NK-92 treated with Interleukin-12 subunit alpha and Interleukin-12 subunit beta, amount 100 ng/mL, for 24 hours (cell line): ENCODE measurements at places on chromosomes 3 and 15.
A peak's percentile ranks its signal among the peaks of the same experiment; 100 is the strongest.

- no peak for DNase-seq
These were observed 45.1 kb downstream of the DAPK2 start for GRCh38 chr15:64001148-64001547.

- DNase-seq, result no peak
These were observed 1.4 kb downstream of the PPM1L start for GRCh38 chr3:160757233-160758106.

DNA sequence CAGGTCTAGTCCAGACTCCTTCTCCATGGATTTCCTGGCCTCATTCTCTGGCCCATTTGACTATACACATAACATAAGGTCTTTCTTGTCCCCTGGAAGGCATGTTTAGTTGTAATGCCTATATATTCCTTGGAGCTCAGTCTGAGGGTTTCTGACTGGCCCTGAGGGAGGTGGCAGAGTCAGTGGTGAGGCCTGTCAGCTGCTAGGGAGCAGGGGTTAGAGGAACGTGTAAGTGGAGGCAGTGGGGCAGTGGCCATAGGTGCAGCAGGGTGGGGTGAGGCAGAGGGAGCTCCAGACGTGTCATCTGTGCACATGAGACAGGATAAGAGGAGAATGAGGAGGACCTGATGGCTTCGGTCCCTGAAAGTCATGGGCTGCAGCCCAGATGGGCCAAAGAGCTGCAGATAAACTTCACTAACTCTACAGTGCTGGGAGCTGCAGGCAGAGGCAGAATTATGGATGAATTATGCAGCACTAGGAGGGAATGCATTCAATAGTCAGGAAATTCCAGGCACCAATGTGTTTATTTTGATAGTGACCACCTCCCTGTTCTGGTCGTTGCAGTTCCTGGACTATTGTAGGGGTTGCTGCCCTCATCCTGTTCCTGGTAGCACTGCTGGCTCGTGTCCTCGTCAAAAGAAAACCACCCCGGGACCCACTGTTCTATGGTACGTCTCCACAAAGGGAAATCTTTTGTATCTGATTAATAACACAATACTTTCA is 4.9 kb downstream of the TM6SF1 start:
- DNase-seq, result no peak

DNA sequence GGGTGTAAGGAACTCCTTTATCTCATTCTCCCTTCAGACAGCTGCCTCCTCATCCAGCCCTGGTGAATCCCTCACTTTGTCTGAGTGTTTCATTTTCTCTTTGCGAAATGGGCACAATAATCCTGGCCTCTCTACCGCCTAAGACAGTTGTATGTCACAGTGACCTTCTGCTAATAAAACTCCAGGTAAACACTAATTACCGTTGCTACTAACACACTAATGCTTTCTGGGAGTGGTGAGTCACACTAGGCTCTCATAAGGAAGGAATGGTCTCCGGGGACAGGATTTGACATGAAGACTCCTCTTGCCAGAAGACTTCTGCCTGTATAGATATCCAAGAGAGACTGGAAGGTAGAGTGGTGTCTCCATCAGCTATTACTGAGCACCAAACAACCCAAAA is 71.7 kb upstream of the SNRK start:
- no peak for DNase-seq

DNA sequence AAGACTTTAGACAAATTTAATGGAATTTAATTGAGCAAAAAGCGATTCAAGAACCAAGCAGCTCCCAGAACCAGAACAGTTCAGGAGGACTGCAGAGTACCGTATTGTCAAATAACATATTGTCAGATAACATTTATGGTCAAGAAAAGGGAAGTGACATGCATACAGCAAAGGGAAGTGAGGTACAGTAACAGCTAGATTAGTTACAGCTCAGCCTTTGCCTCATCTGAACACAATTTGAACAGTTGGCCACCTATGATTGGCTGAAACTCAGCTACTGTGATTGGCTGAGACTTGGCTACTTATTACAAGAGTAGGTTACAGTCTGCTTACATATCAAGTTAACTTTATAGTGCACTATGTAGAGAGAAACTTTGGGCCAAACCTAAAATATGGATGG is 21.9 kb downstream of the ZFAND6 start:
- DNase-seq, result no peak

DNA sequence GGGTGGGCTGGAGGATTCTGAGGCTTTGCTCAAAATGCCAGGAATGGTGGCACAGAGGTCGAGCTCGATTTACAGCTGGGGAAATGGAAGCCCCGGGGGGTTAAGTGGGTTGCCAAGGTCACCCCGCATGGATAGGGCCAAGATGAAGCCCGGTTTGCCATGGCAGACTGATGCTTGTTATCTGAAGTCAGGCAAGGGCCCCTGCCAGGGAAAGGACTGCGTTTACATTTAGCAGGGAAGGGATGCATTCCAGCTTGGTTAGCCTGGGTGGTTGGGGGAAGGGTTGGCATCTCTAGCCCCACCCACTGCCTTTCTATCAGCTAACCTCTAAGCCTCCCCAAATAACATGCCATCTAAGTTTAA is 79.0 kb downstream of the RPLP1 start:
- DNase-seq, result no peak

- DNase-seq, result no peak
These were observed 21.4 kb downstream of the STAG1 start for GRCh38 chr3:136730595-136731273.

- DNase-seq, result no peak
These were observed 640.0 kb upstream of the CCDC54 start for GRCh38 chr3:106737265-106737664.

GRCh38 chr3:193051314-193051713 is 133.7 kb upstream of the MB21D2 start:
- DNase-seq, result no peak

GRCh38 chr15:101277038-101277822 is at the start of gene SELENOS:
Gene SELENOS, minus strand, starts transcription at chr15:101277485. Its CDS starts 68 bp downstream, at chr15:101277417.
- peak; percentile 90 for DNase-seq

GRCh38 chr15:64502551-64502950 is 42.2 kb downstream of the ZNF609 start:
- no peak for DNase-seq

DNA sequence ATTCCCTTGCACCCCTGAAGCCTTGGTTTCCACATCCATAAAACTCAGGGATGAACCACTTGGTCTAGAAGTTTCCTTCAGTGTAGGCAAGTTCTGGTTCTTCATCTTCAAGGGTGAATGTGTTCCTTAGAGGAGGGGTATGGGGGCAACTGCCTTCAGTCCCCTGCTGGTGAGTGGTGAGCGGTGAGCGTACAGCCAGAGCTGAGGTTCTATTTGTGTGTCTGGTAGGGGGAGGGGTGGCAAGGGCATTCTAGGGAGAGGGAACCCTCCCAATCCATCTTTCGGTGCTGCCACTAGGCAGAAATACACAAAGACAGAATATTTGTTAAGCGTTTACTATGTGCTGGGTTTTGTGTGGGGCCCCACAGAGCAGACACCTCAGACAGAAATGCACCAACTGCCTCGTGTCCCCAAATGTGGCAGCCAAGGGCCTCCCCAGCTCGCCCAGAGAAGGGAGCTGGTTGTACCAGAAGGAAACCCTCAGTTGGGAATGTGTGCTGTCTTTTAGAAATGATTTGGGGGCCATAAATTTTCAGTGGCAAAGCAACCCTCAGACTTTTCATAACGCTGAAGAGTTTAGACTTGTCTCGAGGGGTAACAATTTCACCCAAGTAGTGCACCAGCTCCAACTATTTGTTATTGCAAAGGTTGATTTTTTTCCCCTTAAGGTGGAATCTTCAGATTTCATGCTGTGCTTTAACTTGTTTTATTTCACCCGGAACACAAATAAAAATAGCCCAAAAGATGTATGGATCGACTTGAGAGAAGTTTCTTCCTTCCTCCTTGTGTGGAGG is 137.6 kb downstream of the FBLN2 start:
- DNase-seq, result no peak

DNA sequence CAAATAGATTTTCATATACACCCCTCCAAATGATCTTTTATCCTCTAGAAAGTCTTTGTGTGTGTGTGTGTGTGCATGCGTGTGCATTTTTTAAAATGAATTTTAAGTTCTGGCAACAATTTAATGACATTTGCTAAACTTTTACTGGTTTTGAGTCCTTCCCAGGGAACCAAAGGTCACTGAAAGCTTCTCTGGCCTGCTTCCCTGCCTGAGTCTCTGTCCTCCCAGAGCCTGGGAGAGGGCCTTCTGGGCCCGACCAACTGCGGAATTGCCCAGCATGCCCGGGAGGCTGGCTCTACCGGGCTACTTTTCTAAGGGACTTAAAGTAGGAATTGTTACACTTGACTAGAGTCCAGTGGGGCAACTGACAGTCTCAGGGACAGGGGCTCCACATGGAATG is 7.4 kb upstream of the RBPMS2 start:
- DNase-seq, result no peak

GRCh38 chr3:52132041-52132440 is 22.2 kb downstream of the POC1A start:
- DNase-seq, result no peak

GRCh38 chr15:63389902-63390670 is 8.4 kb upstream of the CA12 start:
- no peak for DNase-seq

DNA sequence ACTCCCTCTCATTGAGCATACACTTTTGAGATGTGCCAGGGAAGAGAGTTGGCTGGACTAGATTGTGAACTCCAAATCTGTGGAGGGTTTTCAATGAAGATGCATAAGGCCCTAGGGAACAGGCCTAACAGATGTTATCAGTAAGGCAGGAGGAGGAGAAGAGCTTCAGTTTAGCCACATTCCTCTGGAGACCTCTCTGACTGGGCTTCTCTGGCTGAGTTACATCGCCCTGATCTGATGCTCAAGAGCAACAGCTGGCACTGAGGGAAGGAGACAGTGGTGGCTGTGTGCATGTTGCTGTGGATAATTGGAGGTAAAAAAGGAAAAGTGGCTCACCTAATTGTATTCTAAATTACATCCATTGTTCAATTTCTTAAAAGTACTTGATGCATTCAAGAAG is 206.4 kb upstream of the CFAP20DC start:
- DNase-seq, result no peak

GRCh38 chr3:196354132-196354531 is 15.9 kb upstream of the TM4SF19 start:
- DNase-seq, result no peak

DNA sequence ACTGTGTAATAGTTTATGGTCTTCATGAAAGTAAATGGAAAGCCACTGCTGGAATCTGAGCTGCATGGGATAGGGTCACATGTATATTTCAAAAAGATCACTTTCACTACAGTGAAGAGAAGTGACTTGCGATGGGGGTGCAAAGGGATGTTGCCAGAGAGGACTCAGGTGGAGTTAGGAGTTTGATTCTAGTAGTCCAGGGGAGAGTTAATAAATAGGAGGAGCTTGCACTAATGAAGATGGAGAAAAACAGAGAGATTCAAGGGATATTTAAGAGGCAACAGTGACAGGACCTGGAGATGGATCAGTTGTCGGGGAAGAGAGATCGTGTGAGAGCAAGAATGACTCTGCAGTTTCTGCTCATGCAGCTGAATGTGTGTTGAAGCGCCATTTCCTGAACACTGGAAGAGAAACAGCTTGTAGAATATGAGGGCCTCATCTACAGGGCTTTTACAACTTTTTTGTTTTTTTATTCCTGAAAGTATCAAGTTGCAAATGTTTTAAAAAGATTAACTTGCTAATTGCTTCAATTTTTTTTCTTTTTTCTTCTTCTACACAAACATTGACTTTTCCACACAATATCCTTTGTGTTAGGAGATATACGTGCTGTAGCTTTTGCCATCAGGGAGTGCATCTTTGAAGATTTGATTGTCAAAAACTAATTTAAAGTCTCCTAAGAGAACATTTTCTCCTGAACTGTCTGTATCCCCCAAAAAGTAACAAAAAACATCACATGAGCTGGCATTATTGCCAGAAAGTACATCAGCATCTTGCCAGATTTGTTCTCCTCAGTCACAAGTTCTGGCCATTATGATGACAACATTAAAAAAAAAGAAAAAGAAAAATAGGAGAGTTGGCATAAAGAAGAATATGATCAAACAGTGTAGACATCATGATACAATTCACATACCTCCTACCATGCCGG is 37.5 kb downstream of the SETMAR start:
- no peak for DNase-seq

DNA sequence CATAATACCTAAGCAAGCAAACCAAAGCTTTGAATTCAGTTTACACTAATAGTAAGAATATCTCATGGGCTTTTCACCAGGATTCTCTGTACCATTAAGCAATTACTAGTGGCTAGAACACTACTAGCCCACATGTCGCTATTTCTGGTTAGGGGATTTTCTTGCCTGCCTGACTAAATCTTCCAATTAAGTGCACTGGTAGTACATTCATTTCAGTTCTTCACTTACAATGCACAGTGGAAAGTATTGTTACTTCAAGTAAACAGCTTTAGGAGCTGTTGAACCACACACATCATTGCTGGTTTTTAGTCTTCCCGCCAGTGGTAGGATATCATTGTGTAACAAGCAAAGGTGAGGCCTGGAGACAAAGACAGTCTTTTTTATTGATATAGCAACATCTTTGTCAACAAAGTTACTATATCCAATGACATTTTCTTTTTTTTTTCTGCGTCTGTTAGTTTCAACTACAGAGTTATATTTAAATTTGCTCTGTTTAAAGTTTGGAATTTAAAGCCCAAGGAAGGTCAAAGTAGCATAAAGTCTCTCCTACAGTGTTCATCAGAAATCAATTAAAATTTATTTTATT is 826.8 kb upstream of the NR2F2 start:
- no peak for DNase-seq

- DNase-seq, result no peak
These were observed 2.5 kb downstream of the SCAMP2 start for GRCh38 chr15:74870436-74871215.

DNA sequence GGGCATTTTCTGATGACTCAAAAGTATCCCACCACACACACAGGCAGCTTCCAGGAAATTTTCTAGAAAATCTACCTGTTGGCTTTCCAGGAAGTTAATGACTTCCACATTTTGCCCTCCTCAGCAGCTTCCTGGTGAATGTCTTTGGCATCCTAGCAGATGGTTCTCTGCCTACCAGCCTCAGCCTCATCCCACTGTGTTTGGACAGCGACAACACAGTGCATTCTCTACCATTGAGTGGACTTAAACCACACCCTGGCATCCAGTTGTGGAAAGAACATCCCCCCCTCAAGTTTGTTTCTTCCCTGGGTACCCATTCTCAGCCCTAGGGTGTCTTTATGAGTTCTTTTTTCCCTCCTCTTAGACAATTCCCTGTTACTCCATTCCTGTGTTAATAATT is 50.8 kb upstream of the GADL1 start:
- DNase-seq, result no peak

GRCh38 chr15:56249092-56249491 is 5.4 kb upstream of the RFX7 start:
- no peak for DNase-seq
